Activated CD4-positive, alpha-beta T cell treated with anti-CD3 and anti-CD28 coated beads, Interleukin-2, amount 50 U/mL, for 4 hours (primary cell): ENCODE measurements at places on chromosomes 3 and 15.

- DNase-seq: no peak
These were observed 14.3 kb downstream of the SUCLG2 start for GRCh38 chr3:67640023-67640660.

DNA sequence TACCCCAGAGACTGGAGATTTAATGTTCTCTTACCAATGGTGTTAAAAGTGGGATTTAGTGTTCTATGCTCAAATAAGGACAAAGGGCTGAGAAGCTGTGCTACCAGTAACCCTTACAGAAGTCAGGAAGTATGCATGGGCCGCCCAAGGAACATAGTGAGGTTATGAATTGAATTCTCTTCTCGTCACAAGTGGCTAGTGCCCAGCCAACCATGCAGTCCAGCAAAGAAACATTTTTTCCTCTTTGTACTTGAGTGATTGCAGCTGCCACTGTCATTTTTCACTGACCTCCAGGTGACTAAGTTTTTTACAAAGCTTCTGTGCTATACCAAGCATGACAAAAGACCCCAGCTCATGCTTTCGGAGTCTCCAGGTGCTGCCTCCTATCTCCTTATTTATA lies 110.6 kb upstream of the DCBLD2 start:
- DNase-seq: no peak

GRCh38 chr15:66497502-66498455 lies at the start of gene SNAPC5:
Gene SNAPC5, minus strand, starts transcription at chr15:66497762. Its CDS starts 31 bp downstream, at chr15:66497731.
- peak; percentile 97 for DNase-seq

DNA sequence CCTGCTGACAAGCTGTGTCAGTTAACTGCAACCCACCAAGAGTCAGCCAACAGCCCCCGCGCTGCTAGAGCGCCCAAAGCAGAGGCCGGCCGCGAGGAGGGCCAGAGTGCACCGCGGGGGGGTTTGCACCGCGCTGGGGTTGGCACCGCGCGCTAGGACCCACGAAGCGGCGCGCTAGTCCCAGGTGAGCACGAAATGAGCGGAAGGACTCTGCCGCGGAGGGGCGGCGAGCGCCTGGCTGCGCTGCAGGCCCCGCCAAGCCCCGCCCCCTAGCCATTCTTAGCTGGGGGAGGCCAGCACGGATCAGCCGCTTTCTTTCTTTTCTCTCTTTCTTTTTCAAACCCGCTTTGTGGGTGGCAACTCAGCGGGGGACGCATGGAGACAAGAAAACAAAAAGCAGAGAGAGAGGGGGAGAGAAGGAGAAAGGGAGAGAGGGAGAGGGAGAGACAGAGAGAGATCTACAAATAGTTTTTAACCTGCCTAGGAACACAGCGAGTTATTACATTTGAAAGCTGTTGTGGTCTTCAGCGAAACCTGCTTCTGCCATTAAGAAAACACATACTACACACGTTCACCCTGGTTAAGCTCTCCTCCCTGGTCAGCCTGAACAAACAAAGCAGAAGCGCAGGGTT lies 6.9 kb upstream of the FOXB1 start:
- no peak for DNase-seq

- no peak for DNase-seq
These were observed 119.2 kb upstream of the TP63 start for GRCh38 chr3:189512039-189512438.

DNA sequence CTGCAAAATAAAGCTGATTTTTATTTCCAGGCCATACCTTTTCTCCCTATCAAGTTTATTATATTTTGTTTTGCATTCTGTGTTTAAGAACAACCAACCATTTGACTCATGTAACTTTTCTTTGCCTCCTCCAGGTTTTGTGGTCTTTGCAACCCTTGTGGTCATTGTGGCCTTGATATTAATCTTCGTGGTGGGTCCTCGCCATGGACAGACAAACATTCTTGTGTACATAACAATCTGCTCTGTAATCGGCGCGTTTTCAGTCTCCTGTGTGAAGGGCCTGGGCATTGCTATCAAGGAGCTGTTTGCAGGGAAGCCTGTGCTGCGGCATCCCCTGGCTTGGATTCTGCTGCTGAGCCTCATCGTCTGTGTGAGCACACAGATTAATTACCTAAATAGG lies 27.6 kb downstream of the NIPA2 start:
- no peak for DNase-seq

DNA sequence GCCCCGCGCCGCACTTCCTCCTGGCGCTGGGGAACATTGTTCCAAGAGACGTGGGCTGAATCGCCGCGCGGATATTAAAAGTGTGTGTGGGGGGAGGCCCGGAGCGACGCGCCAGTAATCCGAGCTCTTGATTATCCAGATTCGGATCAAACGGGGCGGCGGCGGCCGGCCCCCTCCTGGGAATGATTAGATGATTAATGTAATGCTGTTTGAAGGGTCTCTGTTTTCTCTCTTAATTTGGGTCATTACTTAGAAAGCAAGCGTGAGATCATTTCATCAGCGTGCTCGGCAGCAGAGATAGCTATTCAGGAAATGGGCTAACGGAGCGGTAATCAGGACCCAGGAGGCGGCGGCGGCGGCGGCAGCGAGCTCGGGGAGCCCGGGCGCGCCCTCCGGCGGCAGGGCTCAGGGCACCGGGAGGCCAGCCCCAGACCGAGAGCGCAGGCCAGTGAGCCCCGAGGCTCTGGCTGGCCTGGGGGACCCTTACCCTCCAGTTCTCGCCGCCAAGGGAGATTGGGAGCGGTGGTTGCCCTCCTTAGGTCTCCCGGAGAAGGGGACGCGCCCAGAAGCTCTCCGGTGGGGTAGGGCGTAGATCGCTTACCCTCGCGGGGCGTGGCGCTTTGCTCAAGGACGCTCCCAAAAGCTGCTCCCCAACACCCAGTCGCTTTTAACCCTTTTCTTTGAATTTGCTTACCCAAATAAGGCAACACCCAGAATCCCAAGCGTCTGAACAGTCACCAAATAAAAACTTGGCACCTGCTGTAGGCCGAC lies 4.5 kb downstream of the FEZF2 start:
- no peak for DNase-seq
